ENCODE measurements at places on chromosomes 11 and 22.

GRCh38 chr22:26822313-26822712 is 164.9 kb downstream of the MIAT start:
- no peak for DNase-seq

GRCh38 chr11:19422276-19422675 is 181.5 kb upstream of the E2F8 start:
- DNase-seq, result no peak

GRCh38 chr11:94753630-94754029 is 14.5 kb upstream of the AMOTL1 start:
- no peak for DNase-seq

GRCh38 chr11:22928207-22928917 is 68.1 kb upstream of the CCDC179 start:
- DNase-seq, result no peak

GRCh38 chr11:35825386-35825785 is 118.5 kb upstream of the LDLRAD3 start:
- no peak for DNase-seq

Data from activated T-cell treated with anti-CD3 and anti-CD28 coated beads, Interleukin-2, amount 50 U/mL, for 48 hours (primary cell).